SK-N-SH (cell line): ENCODE measurements at places on chromosomes 6 and 20. TPM values are rescaled to one million over a fixed set of nuclear protein-coding genes. Genes with fewer than 3 reads are reported as not detected.
A peak's percentile ranks its signal among the peaks of the same experiment; 100 is the strongest.

DNA sequence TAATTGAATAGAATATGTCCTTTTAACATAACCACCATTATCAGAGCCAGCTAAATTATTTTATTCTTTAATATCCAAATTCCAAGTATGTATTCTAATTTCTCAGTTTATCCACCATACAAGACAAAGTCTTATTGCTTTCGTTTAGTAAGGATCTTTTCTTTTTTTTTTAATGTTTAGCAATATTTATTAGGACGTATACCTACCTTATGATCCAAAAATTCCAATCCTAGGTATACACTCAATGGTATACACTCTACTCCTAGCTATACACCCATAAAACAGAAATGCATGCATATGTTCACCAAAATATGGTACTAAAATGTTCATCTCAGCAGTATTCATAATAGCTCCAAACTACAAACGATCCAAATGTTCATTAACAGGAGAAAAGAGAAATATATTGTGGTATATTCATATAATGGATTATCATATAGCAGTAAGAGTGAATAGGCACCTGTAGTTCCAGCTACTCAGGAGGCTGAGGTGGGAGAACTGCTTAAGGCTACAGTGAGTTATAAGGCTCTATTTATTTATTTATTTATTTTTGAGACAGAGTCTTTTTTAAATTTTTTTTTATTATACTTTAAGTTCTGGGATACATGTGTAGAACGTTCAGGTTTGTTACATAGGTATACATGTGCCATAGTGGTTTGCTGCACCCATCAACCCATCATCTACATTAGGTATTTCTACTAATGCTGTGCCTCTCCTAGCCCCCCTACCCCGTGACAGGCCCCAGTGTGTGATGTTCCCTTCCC, 17.3 kb downstream of the TNFAIP3 start:
- no peak overlapping the region for H3K27ac ChIP-seq
- no peaks in the 10 kb centered on the region for H3K27me3 ChIP-seq
- no peak overlapping the region for H3K4me3 ChIP-seq
- H3K4me1 ChIP-seq: no peaks in the 10 kb centered on the region
- no peaks in the 10 kb centered on the region for H3K36me3 ChIP-seq
- DNase-seq: no peak

GRCh38 chr6:126002755-126003679, 16.7 kb downstream of the TRMT11 start:
- no peaks in the 10 kb centered on the region for H3K27me3 ChIP-seq
- H3K4me3 ChIP-seq: no peak overlapping the region
- H3K4me1 ChIP-seq: no peaks in the 10 kb centered on the region
- DNase-seq: no peak
- no peak overlapping the region for H3K27ac ChIP-seq

- no peaks in the 10 kb centered on the region for H3K36me3 ChIP-seq
- H3K27me3 ChIP-seq: no peaks in the 10 kb centered on the region
- no peak for DNase-seq
- peaks cover 26% of the 10 kb centered on the region for H3K4me1 ChIP-seq
These were observed 55.5 kb upstream of the CD93 start for GRCh38 chr20:23141450-23142161.

DNA sequence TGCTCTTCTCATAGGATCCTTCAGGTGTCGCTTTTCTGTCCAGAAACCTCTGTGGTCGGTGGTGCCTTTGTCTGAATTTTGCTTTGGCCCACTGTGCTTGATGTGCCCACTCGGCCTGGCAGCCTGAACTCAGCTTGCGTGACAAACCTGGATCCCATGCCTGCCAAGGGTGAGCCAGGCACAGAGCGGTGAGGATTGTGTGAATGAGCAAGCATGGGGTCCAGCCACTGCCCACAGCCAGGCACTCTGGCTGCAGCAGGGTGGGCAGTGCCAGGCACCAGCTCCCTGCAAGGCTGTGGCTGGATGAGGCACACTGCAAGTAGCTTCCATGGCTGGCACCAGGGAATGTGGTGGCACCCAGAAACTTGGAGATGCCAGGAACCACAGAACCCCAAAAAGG, 110.3 kb downstream of the THEMIS start:
- no peak overlapping the region for H3K27ac ChIP-seq
- H3K36me3 ChIP-seq: no peaks in the 10 kb centered on the region
- H3K4me3 ChIP-seq: no peak overlapping the region
- H3K27me3 ChIP-seq: no peaks in the 10 kb centered on the region

GRCh38 chr20:9838378-9839295, at the start of gene PAK5:
Gene PAK5 (minus strand): TSS chr20:9839076. CDS start chr20:9644328, 194,748 bp downstream.
- H3K4me3 ChIP-seq: peak within 1 kb of the TSS; percentile 67
- peak within 1 kb of the TSS; percentile 65 for H3K27ac ChIP-seq
- no peaks in the 10 kb centered on the region for H3K36me3 ChIP-seq
- H3K27me3 ChIP-seq: no peaks in the 10 kb centered on the region
- H3K4me1 ChIP-seq: no peaks in the 10 kb centered on the region

DNA sequence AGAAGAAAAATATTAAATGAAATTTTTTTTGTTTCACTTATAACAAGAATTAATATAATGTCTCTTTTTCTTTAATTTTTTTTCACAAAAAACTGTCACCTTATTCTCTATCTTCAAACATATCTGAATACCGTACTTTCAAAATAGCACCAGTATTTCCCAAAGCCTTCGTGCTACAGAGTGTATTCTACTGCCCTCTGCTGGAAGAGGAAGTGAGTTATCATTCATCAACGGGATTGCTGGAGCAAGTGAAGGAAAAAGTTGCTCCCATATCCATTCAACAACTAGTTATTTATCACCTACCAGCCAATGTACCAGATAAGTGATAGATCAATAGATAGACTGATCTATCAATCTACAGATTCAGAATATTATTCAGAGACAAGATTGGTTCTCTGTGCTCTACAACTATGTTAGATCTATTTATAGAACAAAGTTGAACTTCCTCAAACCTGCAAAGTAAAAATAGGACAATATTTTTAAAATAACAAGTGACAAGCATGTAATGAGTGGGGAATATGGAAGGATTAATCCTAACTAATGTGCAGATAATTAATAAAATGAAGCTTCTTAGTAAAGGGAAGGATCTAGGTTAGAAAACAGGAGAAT, 26.7 kb upstream of the TFAP2B start:
- H3K27ac ChIP-seq: no peak overlapping the region
- no peaks in the 10 kb centered on the region for H3K36me3 ChIP-seq
- no peaks in the 10 kb centered on the region for H3K27me3 ChIP-seq
- H3K4me1 ChIP-seq: no peaks in the 10 kb centered on the region
- DNase-seq: peak; percentile 59

SLC16A10 gene
- polyA plus RNA-seq: 0.08 and 0.12 TPM in 2 replicates

TCP11 gene
- 0.05 and 0.16 TPM in 2 replicates for polyA plus RNA-seq

DNA sequence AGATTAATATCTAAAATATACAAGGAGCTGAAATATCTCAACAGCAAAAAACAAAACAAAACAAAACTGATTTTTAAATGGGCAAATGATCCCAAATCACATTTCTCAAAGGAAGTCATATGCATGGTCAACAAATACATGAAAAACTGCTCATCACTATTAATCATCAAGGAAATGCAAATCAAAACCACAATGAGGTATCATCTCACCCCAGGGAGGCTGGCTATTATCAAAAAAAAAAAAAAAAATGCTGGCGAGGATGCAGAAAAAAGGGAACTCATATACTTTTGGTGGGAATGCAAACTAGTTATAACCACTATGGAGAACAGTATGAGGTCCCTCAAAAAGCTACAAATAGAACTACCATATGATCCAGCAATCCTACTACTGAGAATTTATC, 34.6 kb downstream of the REPS1 start:
- no peak overlapping the region for H3K4me3 ChIP-seq
- peaks cover 15% of the 10 kb centered on the region; the same call in 1 of the 2 replicates for H3K4me1 ChIP-seq
- no peaks in the 10 kb centered on the region for H3K36me3 ChIP-seq
- H3K27ac ChIP-seq: no peak overlapping the region

LTA gene
- not detected in 2 replicates for polyA plus RNA-seq

DNA sequence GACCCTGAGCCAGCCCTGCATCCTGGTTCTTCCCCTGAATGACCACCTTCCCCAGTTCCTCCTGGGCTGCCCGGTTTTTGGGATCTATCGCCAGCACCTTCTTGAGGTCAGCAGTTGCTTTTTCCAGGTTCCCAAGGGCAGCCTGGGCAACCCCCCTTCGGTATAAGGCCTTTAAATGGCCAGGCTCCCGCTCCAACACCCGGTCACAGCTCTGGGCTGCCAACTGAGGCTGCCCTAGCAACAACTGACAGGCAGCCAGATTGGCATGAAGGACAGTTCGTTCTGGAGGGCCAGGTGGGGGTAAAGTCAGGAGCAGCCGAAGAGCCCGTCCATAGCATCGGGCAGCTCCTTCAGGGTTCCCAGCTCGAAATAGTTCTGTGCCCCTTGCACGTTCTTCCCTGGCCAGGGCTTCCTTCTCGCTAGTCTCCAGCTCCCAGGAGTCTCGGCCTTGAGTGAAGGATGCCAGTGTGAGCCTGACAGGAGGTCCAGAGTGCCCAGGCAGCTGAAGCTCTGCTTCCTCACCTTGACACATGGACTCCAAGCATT, 778 bp upstream of the ATF6B start:
- H3K4me3 ChIP-seq: peak overlapping the region; percentile 58
- H3K27me3 ChIP-seq: no peaks in the 10 kb centered on the region
- H3K4me1 ChIP-seq: peaks cover 22% of the 10 kb centered on the region
- H3K27ac ChIP-seq: peak overlapping the region; percentile 18; the same call in 1 of the 2 replicates
- peaks cover 11% of the 10 kb centered on the region for H3K36me3 ChIP-seq

- H3K27me3 ChIP-seq: no peaks in the 10 kb centered on the region
- H3K4me3 ChIP-seq: no peak overlapping the region
- H3K27ac ChIP-seq: no peak overlapping the region
- DNase-seq: no peak
- no peaks in the 10 kb centered on the region for H3K36me3 ChIP-seq
These were observed 120.1 kb upstream of the PMEPA1 start for GRCh38 chr20:57829805-57830514.

- no peaks in the 10 kb centered on the region for H3K27me3 ChIP-seq
- no peaks in the 10 kb centered on the region for H3K36me3 ChIP-seq
- H3K27ac ChIP-seq: no peak overlapping the region
- no peaks in the 10 kb centered on the region; the same call in 1 of the 2 replicates for H3K4me1 ChIP-seq
These were observed 1027.6 kb downstream of the EYS start for GRCh38 chr6:64679416-64679815.

- no peaks in the 10 kb centered on the region for H3K27me3 ChIP-seq
- H3K4me3 ChIP-seq: no peak overlapping the region
- DNase-seq: no peak
- no peak overlapping the region for H3K27ac ChIP-seq
These were observed 66.6 kb downstream of the BMP7 start for GRCh38 chr20:57199656-57200405.

ARMH2 gene
- not detected in 2 replicates for polyA plus RNA-seq

GRCh38 chr6:163285691-163286090, 128.8 kb upstream of the QKI start:
- no peak overlapping the region for H3K4me3 ChIP-seq
- DNase-seq: no peak
- no peak overlapping the region for H3K27ac ChIP-seq

GTSF1L gene
- not detected in 2 replicates for polyA plus RNA-seq

- no peaks in the 10 kb centered on the region for H3K27me3 ChIP-seq
- H3K4me3 ChIP-seq: no peak overlapping the region
- H3K27ac ChIP-seq: peak overlapping the region; percentile 17; the same call in 1 of the 2 replicates
These were observed 442.6 kb upstream of the MARCKS start for GRCh38 chr6:113414511-113414910.

MCM8 gene
- 4.0 and 5.9 TPM in 2 replicates for polyA plus RNA-seq

DNA sequence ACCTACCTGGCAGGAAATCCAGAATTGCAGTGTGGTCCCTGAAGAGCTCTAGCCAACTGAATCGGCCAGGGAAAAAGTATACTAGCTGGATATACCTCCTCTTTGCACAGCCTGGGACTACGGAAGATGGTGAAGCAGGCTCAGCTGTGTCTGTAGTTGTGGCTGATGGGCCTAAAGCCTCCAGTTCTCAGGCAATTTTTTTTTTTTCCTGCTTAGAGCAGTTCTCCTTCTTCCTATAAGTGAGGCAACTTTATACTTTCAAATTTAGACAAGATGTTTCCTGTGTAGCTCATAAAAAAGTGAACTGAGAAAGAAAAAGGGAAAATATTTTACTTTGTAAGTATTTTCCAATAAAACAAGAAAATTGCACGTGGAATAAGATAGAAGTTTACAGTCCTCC, 172.9 kb downstream of the CARMIL1 start:
- H3K27ac ChIP-seq: no peak overlapping the region
- DNase-seq: no peak
- H3K4me1 ChIP-seq: 0 out of 2 replicates have a peak, but pooled peaks cover 7% of the 10 kb centered on the region
- no peaks in the 10 kb centered on the region for H3K27me3 ChIP-seq
- no peaks in the 10 kb centered on the region for H3K36me3 ChIP-seq

DNA sequence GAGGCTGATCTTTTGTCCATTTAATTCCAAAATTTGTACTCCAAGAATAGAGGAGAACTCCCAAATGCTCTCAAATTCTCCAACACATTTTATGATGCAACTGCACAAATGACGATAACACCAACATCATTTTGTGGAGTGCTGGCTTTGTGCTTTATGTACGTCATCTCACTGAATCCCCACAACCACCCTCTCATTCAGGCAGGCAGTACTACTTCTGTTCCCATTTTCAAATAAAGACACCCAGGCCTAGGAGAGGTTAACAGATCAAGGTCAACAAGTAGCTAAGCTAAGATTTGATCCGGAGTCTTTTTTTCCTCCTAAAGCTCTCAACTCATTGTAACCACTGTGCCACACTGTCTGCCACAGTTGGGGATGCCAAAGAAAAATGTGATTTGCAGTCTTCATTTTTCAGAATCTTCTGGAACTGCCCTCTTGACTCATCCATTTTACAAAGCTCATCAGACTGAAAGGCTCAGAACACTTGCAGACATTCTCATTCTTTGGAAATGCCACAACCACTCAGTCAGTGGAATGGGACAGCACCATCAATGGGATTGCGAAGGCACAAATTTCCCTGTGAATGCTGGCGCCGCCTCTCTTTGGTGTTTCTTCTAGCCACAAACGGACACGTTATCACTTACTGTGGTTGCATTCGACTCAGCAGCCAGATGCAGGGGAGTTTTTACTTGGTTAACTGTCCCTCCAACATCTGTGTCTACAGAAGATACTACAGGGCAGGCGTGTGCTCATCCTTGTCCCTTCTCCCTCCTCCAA, 184.4 kb downstream of the GJA10 start:
- H3K4me1 ChIP-seq: no peaks in the 10 kb centered on the region
- H3K36me3 ChIP-seq: no peaks in the 10 kb centered on the region
- no peak overlapping the region for H3K27ac ChIP-seq
- H3K4me3 ChIP-seq: no peak overlapping the region
- DNase-seq: no peak

ENPP3 gene
- polyA plus RNA-seq: not detected in 2 replicates

DNA sequence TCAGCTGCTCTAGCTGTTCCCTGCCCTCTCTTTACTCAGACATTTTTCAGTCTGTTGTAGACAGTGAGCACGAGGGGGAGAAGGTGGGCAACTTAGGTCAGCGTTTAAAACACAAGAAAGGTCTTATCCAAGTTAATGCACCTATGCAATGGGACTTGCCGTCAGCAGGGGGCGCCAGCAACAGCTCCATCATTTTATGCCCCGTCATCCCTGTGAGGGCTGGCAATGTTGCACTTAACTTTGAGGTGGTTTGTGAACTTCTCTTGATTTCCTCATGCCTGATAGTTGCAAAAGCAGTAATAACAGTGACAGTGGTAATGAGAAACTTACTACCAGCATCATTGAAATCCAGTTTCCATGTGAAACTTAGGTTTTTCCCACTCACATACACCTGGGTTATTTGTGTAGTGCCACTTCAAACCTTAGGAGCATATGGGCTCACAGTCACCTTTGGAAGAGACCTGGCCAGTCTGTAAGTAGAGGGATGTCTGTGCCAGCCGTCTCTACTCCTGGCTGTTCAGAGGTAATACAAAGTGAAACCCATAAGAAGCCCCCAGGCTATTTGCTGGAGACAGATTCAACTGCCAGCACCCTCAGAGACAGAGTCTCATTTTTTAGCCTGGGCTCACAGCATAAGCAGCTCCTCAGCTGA, 44.9 kb upstream of the ID1 start:
- H3K36me3 ChIP-seq: peaks cover 26% of the 10 kb centered on the region
- peak; percentile 68 for DNase-seq
- H3K27me3 ChIP-seq: no peaks in the 10 kb centered on the region
- H3K4me1 ChIP-seq: peaks cover 33% of the 10 kb centered on the region

GRCh38 chr20:44765701-44766347, 20.2 kb downstream of the KCNK15 start:
- no peak for DNase-seq
- H3K4me3 ChIP-seq: no peak overlapping the region
